AML-193 (cell line): ENCODE measurements at places on chromosomes 6 and 20.

DNA sequence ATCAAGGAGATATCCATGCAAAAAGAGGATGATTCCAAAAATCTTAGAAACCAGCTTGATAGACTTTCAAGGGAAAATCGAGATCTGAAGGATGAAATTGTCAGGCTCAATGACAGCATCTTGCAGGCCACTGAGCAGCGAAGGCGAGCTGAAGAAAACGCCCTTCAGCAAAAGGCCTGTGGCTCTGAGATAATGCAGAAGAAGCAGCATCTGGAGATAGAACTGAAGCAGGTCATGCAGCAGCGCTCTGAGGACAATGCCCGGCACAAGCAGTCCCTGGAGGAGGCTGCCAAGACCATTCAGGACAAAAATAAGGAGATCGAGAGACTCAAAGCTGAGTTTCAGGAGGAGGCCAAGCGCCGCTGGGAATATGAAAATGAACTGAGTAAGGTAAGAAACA lies 10.1 kb upstream of the SNRNP48 start:
- no peak for DNase-seq

DNA sequence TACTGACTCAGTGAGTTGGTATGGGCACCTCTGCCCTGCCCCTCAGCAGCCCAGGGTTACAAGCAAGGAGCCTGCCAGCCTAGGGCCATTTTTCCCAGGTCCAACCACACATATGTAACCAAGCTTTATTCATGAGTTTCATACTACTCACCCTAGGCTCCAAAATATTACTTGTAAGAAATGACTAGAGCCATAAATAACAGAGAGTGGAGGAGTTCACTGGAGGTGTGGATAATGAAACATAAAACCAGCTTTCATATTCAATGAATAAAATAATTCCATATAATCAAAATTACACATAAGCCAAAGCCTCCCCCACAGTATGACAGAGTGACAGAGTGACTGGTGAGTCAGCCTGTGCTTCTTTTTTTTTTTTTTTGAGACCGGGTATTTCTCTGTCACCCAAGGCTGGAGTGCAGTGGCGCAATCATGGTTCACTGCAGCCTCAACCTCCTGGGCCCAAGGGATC lies 229.8 kb upstream of the SASH1 start:
- no peak for DNase-seq

- no peak for DNase-seq
Measured at GRCh38 chr6:109870089-109870410, 108.1 kb upstream of the GPR6 start.

GRCh38 chr6:143279385-143279784 lies 171.1 kb downstream of the ADAT2 start:
- DNase-seq: peak; percentile 15

GRCh38 chr6:74597840-74598239 lies 608.0 kb downstream of the COL12A1 start:
- DNase-seq: no peak

DNA sequence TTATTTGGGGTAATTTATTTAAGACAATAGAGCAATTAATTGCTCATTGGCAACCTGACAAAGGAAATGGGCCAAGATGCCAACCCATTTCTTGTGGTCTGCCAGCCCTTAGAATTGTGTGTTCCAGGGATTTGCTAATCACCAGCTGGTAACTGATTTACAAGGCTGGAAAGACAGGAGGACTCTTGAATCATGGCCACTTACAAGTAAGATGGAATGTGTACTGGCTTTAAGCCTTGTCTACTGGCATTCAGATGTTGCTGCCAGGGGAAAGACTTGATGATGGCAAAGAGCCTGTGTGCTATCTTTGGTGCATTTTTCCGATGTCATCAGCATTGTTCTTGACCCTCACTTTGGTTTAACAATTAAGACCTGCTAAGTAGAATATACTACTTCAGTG lies 91.0 kb downstream of the BCKDHB start:
- no peak for DNase-seq

DNA sequence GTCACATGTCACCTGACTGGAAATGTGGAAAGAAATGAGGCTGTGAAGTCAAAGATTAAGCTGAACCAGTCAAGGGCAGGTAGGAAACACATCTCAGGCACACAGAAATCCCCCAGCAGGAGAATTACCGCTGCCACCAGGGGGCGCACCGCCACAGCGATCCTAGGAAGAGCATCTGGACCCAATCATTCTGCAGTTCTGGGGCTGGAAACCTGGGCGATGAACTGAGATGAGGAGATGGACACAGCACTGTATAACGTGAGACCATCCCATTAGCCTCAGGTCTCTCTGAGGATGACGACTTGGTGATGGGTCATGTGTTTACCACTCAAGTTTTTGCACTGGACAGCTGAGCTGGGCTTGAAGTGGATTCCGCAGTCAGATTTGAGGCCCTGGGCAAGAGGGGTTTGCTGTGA lies 6.5 kb upstream of the SLC24A3 start:
- peak; percentile 29 for DNase-seq

- DNase-seq: no peak
Measured at GRCh38 chr20:3687655-3688054, 5.8 kb upstream of the ADAM33 start.

GRCh38 chr6:111812060-111813038 lies 60.9 kb downstream of the FYN start:
- no peak for DNase-seq

- no peak for DNase-seq
Measured at GRCh38 chr20:61767761-61768494, 297.8 kb downstream of the TAF4 start.

DNA sequence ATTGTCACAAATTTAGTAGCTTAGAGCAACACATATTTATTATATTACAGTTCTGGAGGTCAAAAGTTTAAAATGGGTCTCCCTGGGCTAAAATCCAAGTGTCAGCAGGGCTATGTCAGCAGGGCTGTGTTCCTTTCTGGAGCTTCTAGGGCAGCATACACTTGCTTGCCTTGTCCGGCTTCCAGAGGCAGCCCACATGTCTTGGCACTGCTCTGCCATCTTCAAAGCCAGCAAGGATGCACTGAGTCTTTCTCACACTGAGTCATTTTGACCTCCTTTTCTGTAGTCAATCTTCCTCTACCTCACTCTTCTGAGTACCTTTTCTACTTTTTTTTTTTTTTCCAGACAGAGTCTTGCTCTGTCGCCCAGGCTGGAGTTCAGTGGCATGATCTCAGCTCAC lies 39.0 kb downstream of the ADGRF4 start:
- no peak for DNase-seq

GRCh38 chr6:17012421-17013225 lies 89.2 kb upstream of the STMND1 start:
- DNase-seq: no peak

DNA sequence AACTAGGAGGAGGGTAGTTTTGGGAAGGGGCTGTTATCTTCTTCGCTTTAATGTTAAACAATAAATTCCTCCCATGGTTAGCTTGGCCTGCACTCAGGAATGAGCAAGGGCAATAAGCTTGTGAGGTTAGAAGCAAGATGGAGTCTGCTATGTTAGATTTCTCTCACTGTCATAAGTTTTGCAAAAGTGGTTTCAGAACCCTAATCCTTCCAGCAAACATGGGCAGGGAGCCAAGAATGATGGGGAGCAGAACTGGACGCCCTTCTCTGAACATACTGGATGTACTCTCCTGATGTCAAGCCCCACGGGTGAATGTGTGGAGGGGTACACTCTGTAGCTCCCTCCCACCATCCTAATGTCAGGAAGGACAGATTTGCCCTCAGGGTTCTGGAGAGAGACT lies 22.3 kb downstream of the C6orf163 start:
- no peak for DNase-seq

DNA sequence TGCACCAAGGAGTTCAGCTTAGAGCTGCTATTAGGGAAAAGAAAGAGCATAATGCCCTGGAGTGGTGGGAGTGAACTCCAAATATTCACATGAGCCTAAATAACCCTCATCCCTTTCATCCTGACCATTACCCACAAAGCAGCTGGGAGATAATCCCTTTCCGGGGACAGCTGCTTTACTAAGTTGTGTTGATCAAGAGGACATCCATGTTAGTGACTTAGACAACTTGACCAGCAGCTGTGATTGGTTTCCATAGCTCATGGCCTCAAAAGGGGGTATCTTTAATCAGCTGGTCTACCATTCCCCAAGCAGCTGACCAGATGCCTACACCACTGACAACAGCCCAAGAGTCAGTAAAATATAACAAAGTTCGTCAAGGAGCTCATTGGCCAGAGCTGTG lies 75.8 kb upstream of the LY86 start:
- no peak for DNase-seq
